ENCODE measurements at places on chromosomes 4 and X. TPM values are rescaled to one million over a fixed set of nuclear protein-coding genes. Genes with fewer than 3 reads are reported as not detected.

EMCN gene
- 3.0 TPM for polyA plus RNA-seq

NAT8L gene
- polyA plus RNA-seq, result 36.3 TPM

CXorf65 gene
- polyA plus RNA-seq, result not detected

SMIM20 gene
- 32.5 TPM for polyA plus RNA-seq

RGN gene
- polyA plus RNA-seq, result 6.5 TPM
